ENCODE measurements at places on chromosomes 2 and 18.

GRCh38 chr18:3652380-3653262 is 202.6 kb downstream of the TGIF1 start:
- peak; percentile 73 for DNase-seq

GRCh38 chr2:64203858-64204632 is 59.8 kb upstream of the PELI1 start:
- peak; percentile 73 for DNase-seq

DNA sequence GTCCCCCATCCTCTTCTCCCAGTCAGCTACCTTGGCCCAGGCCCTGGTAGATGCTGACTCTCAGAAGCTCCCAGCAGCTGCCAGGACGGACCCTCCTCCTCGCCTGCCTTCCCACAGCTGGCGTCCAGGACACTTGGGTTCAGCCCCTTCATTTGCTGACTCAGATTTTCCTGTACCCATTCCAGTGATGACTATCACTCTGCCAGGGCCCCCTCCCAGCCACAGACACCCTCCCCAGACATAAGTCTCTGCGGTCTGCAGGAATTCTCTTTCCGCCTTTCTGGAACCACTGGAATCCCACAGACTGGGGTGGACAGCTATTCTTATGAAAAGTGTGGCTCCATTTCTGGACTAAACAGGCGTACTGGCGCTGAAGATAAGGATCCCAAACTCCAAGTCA is 260.3 kb upstream of the EPAS1 start:
- no peak for DNase-seq

- no peak for DNase-seq
Observed at GRCh38 chr18:50944245-50944932, 23.5 kb upstream of the ELAC1 start.

- no peak for DNase-seq
Observed at GRCh38 chr2:239583879-239584859, 183.3 kb upstream of the HDAC4 start.

GRCh38 chr18:61743775-61744531 is 148.9 kb downstream of the RNF152 start:
- DNase-seq: no peak

GRCh38 chr2:6934758-6935651 is 17.8 kb downstream of the RNF144A start:
- DNase-seq: peak; percentile 41

- DNase-seq: no peak
Observed at GRCh38 chr2:15634846-15635490, 43.3 kb downstream of the DDX1 start.

DNA sequence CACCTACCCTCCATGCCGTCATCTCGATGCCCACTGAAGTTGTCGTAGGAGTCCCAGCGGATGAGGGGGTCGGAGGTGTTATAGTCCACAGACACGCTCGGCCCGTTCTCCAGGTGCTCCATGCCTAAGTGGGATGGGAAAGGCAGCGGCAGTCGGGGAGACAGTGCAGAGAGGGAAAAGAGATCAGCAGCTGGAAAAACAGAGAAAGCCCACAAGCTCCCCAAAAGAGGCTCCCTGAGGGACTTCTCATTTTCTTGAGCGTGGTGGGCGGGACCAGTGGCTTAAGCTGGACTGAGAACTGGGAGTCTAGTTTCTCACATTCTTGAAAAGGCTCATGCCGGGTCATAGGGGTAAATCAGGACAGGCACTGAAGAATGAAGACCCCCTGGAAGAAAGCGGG is 121.9 kb downstream of the TNS1 start:
- no peak for DNase-seq

Measured in activated CD8-positive, alpha-beta memory T cell treated with anti-CD3 and anti-CD28 coated beads for 24 hours (primary cell).